Activated B cell treated with CpG ODN at 0.5 μM for 24 hours (primary cell): ENCODE measurements at places on chromosomes 7 and 10.
A peak's percentile ranks its signal among the peaks of the same experiment; 100 is the strongest.

- DNase-seq: no peak
Observed at GRCh38 chr7:142300689-142301088, 42.8 kb upstream of the PRSS58 start.

- DNase-seq: peak; percentile 72
Observed at GRCh38 chr7:50304129-50304910, at the start of gene IKZF1. Gene IKZF1 (plus strand): TSS chr7:50304716. CDS start chr7:50319062, 14,346 bp downstream.

GRCh38 chr7:96224685-96225084, 97.2 kb downstream of the SLC25A13 start:
- DNase-seq: no peak

- DNase-seq: no peak
Observed at GRCh38 chr10:71860243-71861029, 9.4 kb upstream of the PSAP start.

DNA sequence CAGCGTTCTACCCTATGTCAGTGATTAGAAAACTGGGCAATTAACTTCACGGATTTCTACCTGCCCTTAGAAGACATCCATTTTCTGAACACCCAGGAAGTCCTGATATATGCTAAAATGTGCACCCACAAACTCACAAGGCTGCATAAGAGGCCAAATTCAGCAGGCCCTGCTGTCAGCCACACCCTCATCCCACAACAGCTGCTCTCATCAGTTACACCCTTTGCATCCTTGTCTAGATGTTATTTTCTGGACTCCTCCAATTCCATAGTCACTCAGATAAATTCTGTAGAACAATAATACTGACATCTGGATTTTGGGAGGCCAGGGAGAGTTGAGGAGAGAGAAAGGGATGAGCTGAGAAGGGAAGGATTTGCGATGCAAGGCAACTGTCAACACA, 208.9 kb downstream of the TAX1BP1 start:
- no peak for DNase-seq

DNA sequence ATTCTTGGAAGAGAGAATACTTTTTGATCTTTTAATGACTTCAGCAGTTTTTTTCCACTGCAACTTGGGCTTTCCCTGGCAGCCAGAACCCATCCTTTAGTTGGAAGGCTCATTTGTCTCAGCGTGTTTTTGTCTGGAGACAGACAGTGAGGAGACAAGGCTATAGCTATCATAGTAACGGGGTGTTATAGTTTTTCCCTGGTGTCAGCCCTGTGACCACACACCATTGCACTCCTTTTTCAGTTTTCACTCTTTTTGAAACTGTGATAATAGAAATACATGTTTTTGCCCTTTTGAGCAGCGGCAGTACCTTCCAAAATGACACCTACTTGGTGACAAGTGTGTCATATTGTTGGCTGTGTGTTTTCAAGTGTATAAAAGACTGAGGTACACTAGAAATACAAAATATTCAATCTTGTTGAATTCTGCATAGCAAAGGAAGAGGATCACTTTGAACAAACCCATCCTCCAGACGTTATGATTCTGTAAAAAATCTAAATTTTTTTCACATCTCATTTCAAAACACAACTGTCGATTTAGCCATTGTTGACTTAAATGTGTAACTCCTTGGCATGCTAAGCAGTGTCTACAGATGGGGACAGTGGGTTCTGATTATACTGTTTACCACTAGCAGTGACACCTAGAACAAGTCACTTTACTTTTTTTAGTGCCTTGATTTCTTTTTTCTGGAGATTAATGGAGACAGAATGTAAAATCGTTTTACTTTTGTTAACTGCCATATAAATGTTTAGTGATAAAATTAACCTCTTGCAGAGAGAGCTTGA, 130.1 kb downstream of the EXOC4 start:
- no peak for DNase-seq

GRCh38 chr10:484925-485661, 204.4 kb downstream of the DIP2C start:
- no peak for DNase-seq

GRCh38 chr10:91061608-91062007, 140.7 kb upstream of the ANKRD1 start:
- DNase-seq: no peak

GRCh38 chr10:110666673-110667072, 22.5 kb downstream of the RBM20 start:
- no peak for DNase-seq

- DNase-seq: no peak
Observed at GRCh38 chr10:121027371-121027770, 176.2 kb downstream of the WDR11 start.

DNA sequence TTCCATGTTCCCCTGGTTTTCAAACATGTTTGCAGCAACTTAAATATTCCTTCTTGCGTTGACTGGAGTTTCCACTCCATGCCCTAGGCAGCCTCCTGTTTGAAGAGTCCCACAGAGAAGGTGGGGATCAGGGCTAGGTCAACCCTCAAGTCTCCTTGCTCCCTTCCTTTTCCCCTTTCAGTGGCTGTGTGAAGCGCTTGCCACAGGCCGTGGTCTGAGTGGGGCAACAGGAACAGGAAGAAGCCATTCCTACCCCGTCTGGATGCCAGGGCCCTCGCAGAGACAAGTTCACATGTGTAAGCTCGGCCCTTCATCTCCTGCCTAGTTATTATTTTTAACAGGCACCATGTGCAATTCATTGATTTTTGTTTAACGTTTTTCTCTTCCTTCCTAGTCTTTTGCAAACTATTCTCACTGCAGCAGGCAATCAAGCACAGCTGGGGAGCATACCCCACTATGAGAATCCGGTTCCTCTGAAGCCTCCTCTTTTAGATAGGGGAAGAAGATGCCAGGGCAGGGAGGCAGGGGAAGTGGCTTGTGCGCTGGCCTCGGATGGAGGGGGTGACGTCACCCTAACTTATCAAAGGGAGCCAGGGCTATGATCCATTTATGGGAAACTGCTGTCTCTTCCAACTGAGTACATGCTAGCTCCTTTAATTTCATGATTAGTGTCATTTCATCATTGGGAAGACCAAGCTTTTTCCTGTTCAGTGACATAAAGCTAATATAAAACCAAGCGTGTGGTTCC, 64.2 kb downstream of the PRLHR start:
- DNase-seq: no peak

- no peak for DNase-seq
Observed at GRCh38 chr7:26443006-26443405, 151.3 kb downstream of the SNX10 start.

DNA sequence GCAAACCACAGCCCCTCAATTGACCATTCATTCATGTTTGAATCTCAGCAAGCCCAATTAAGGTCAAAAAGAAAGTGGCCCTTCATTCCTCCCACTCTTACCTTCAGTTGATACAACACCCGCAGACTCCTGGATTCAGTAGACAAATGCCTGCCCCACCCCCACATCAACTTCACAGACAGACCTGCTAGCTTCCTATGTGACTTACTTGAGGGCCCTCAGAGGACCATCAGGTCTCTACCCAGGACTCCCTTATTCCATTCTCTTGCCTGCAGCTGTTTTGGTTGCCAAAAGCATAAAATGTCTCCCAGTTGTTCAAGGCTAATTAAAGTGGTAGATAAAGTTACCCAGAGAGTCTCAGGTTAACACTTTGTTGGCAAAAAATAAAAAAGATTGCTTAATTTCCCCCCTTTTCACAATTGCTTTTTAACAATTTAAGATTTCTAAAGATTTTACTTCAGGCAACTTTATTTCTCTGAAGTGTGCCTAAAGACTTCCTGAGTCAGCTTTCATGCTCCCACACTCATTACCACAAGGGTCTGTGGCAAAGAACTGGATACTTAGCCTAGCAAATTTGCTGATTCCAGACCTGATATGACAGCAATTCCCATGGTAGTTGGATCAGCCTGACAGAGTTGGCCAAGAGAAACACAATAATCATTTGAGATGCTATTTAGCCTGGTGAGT, 3.3 kb upstream of the MTERF1 start:
- DNase-seq: no peak

- no peak for DNase-seq
Observed at GRCh38 chr10:77921395-77921794, 5.2 kb downstream of the DLG5 start.

DNA sequence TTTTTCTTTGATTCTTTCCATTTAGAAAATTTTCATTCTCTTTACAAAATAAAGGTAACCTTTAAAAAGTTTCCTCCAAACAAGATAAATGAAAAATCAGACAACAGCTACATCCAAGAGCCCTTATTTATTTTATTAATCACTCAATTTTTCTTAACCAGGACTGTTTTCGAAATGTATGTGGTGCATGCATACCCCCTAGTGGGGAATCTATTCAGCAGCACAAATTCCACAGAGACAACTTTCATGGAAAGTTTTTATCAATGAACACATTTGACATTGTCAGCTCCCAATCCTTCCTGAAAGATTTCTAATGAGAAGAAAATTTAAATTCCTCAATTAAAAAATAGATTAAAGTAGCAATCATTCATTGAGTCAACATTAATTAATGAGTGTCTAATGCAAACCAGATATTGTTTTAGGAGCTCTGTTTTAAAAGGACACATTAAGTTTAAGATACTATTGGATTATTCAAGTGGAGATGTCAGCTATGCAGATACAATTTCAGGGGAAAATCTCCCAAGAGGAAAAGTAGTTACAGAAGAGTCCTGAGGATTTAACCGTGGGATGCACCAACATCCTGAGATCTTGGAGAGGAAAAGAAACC, 5.2 kb upstream of the HTR7 start:
- DNase-seq: no peak

DNA sequence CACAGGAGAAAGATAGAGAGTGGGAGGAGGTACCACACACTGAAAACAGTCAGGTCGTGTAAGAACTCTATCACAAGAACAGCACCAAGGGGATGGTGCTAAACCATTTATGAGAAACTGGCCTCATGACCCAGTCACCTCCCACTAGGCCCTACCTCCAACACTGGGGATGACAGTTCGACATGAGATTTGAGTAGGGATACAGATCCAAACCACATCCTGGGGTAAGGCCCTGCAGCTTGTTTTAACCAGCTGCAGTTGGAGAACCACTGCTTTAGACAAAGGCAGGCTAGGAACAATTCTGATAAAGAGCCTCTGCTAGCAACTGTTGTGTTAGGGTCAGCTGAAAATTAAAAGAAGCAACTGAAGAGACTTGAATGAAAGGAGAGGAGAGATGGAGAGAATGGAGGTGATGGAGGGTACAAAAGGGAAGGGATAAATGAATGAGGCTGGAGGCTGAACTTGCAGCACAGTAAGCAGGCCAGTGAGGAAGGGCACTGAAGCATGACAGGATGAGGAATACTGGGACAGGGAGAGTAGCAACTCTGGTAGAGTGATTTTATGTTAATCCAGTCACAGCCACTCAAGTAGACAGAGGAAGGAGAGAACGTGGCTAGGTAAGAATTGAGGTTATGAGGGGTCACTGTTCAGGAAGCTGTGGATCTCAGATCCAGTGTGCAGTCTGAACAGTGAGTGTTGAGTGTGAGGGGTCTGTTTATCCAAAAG, 23.6 kb downstream of the MEST start:
- DNase-seq: no peak

DNA sequence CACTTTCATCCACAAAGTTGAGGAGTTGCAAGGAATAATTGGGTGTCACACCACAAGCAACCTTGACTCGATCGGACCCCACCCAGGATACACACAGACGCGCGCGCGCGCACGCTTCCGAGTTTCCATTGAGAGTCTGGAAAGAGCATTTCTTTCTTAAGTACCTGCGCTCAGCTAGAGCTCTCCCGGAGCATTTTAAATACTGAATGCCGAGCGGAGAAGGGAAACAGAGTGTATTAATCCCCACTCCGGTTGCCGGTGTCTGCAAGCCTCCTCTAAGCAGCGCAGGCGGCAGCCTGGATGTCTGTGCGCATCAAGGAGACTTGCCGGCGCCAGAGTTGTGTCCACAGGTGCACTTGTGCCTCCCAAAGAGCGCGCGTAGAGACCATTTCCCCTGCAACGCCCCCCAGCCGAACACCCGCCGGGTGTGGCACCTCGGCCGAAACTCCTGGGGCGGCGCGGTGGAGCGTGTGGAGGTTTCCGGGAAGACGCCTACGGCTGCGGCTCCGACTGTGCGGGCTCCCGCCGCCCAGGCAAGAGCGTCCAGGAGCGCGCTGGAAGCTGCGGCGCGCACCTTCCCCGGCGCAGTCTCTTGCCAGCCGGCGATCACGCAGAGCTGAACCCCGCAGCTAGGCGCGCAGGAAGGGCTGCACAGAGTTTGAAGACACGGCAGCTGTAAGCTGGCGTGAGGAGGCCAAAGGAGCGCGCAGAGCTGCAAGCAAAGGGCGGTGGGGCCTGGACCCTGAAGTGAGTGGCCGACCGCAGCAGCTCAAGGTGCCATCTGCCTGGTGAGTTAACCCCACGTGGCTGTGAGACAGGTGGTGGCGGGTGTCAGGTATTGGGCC, 1.1 kb upstream of the FEZF1 start:
- no peak for DNase-seq

DNA sequence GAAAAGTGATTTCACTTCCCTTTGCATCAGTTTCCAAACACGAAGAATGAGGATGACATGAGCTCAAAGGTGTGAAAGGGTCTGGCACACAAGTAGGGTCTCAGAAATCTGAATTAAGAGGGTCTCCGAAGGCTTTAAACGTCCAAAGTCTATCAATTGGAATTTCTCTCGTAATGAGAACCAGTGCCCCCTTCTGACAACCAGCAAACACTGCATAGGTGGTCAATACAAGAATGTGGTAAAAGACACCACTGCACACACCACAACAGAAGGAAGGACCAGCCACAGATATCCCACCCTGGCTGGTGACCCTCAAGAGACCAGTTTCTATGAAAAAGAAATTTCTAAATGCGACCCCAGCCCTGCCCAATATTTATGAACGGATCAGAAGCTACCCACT, 78.1 kb downstream of the CALN1 start:
- DNase-seq: no peak

GRCh38 chr7:81075150-81075549, 156.3 kb upstream of the SEMA3C start:
- no peak for DNase-seq

DNA sequence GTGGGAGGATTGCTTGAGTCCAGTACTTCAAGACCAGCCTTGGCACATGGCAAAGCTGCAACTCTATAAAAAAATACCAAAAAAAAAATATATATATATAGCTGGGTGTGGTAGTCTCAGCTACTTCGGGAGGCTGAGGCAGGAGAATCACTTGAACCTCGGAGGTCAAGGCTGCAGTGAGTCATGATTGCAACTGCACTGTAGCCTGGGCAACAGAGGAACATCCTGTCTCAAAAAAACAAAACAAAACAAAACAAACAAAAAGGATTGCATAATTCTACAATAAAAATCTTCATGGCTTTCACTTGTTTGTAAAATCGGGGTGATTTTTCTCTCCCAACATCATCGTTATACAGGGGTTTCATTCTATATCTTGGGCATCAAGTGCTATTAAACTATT, 35.1 kb downstream of the GUSB start:
- DNase-seq: no peak

DNA sequence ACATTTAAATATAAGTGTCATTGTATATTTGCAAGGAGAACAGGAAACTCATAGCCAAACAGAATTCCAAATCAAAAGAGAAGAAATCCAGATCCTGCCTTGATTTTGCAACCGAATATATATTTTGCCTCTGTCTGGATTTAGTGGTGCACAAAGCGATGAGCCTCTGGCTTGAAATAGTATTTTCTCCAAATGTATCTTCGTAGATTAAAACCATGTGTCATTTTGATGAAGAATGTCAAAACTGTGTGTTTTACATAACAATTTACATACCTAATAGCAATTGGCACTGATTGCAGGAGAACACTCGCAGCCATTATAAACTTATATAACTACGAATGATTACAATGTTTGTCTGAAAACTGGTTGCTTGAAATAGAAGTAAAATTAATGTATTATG, 156.4 kb downstream of the ARID5B start:
- no peak for DNase-seq
